NCI-H69 (cell line): ENCODE measurements at places on chromosomes 7 and 10.

GRCh38 chr10:5538892-5539651, 14.3 kb downstream of the CALML3 start:
- no peak for DNase-seq

DNA sequence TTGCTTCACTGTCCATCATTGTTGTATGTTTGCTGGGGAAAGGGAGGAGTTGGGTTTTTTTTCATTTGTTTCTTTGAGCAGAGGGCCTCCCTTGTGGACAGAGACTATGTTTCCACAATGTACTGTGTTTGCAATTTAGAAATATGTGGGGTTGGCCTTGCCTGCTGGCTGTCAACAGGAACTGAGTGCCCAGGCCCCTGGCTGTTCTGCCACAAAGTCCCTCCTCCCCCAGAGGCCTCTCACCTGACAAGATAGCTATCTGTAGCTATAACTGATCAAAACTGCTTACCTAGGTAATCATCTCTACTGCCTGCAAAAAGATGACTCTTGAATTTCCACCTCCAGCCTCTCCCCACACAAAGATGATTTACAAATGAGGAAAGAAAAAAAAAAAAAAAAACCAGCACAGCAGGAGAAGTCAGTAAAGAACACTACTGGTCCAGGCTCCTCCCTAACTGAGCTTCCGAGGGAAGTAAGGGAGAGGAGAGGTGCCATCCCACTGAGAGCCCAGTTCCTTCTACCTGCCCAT, 121.8 kb downstream of the SGMS1 start:
- DNase-seq, result peak; percentile 1

DNA sequence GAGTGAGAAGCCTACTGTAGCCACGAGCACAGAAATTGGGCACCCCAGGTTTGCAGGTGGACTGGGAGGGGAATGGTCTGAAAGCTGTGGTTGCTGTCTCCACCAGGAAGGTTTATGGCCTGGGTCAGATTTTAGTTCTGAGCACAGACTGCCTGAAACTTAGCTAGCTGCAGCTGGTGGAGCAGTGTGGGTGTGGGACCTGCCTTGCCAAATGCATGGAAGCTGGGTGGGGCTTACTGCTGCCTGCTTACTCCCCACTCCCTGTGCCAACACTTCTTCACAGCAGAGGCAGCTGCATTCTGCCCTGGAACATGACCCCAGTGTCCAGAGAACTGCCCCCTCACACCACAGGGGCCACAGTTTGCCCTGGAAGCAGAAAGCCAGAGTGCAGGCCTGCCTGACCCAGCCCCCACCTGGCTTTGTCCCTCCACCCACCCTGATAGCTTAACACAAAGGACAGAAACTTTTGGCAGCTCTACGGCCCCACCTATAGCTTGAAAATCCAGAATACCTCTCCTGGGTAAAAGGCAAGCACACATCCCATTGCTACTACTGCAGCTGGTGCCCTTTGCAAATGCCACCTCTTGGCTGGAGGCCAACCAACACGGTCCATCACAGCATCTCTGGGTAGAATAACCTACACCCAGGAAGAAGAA, 281.6 kb downstream of the AGMO start:
- no peak for DNase-seq

DNA sequence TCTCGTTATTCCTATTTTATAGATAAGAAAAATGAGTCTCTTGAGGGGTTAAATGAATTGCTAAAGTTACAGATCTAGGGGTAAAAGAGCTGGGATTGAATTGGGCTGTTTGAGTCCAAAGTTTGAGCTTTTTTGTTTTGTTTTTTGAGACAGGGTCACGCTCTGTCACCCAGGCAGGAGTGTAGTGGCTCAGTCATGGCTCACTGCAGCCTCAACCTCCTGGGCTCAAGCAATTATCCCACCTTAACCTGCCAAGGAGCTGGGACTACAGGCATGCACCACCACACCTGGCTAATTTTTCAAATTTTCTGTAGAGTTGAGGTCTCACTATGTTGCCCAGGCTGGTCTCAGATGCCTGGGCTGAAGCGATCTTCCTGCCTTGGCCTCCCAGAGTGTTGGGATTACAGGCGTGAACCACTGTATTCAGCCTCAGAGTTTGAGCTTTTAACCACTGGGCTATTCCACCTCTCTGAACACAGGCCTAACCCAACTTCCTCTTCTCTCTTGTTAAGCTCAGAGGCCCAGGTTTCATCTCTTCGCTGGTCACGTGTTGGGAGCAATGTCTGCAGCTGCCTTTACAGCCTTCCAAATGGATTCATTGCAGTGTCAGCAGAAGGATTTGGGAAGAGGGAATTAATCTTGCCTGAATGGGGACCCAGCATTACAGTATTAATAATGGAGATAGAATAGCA, 8.0 kb downstream of the SUFU start:
- no peak for DNase-seq
